ENCODE measurements at places on chromosomes 5 and 9.
A peak's percentile ranks its signal among the peaks of the same experiment; 100 is the strongest.

DNA sequence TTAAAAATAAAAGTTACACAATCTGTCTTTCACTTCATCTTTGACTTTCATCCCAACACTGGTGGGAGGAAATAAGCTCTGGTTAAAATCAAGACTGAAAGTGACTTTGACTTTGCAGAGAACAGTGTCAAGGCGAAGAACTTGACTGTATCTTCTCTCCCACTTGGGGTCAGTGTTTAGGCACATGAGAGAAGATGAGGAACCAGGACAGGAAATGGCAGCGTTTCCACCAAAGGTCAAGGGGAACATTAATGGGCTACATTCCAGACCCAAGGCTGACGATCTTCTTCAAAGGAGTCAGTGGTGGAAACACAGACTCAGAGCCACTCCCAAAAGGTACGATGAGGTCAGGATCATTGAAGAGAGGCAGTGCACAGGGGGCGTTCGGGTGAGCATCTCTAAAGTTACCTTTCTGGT, 409.5 kb downstream of the ARHGEF28 start:
- DNase-seq: peak; percentile 41

GRCh38 chr5:169765176-169765996, 128.3 kb downstream of the DOCK2 start:
- DNase-seq: no peak

DNA sequence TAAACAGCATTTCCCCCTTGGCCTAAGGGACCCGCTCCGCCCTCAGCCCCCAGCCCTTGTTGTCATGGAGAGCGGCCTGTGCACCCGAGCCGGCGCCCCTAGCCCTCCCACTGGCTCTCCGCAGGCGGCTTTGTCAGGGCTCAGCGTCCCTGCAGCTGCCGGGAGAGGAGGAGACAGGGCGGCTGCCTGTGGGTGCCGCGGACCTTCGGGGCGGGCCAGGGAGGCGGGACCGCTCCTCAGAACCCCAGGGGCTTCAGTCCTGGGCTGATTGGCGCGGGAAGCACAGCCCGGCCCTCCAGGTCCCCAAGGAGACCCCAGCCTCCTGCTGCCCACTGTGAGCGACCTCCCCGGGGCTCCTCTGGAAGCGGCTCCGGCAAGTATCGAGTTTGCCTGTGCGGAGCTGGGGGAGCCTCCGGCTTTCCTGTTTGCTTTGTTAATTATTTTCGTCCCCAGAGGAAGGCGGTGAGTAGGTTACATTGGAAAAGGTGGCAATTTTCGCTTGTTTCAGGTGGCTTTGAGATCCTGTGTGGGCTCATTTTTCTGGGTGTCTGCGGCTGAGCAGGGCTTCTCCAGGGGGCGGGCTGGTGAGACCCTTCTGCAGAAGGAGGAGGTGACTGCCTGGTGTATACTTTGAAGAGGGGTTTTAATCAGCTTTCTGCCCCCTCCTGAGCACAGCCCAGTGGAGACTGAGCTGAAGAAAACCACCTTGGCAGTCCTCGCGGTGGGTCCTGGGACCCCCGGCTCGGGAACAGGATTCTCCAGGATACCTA, at the start of gene FGD3:
Gene FGD3, plus strand, starts transcription at position 256 of the 770 bp plus-strand sequence. CDS start 28,734 bp downstream, outside the sequence.
- DNase-seq: no peak

DNA sequence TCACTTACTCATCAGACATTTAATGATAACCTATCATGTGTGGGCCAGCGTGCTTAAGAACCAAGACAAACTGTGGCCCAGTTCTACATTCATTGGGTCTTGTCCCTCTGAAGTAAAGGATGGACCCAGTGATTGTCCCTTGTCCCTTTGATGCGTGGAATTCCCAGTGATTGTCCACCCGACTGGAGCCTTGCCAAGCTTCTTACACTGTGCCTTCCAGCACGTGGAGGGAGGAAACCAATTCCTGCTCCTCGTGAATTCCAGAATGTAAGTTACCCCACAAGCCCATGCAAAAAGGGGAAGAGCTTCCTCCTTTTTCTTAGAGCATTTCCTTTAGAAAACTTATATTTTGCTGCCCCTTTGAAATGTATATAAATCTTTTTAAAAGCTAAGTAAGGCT, 7.9 kb downstream of the CKMT2 start:
- DNase-seq: no peak

- no peak for DNase-seq
Measured at GRCh38 chr5:125011419-125011818, 265.0 kb upstream of the ZNF608 start.

DNA sequence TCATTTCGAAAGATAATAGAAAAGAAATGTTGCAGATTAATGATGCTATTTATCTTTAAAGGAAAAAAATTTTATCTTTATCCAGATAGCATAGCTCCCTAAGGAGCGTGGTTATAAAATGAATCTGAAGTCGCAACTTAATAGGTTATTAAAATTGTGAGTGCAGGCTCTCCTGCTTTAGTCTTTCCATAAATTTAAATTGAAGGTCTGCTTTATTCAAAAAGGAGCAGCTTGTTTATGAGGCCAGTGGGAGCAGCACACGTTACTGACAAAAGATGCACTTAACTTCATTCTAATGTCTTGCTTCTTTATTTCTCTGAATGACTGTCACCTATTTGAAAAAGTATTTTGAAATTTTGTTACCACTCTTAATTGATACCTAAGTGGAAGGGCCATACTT, 95.0 kb downstream of the ZCCHC7 start:
- no peak for DNase-seq

GRCh38 chr5:9265441-9266287, 280.2 kb downstream of the SEMA5A start:
- DNase-seq: no peak

DNA sequence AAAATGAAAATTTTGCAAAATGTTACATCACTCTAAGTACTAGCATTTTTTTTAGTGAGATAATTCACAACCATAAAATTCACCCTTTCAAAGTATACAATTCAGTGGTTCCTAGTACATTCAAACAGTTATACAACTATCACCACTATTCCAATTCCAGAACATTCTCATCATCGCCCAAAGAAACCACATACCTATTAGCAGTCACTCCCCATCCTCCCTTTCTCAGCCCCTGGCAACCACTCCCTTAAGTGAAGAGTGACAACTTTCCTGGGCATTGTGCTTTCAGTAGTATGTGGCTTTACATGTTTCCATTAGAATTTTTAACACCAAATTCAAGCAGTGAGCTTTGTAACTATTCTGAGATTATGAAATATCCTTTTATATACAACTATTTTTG, 81.4 kb downstream of the RASEF start:
- no peak for DNase-seq

DNA sequence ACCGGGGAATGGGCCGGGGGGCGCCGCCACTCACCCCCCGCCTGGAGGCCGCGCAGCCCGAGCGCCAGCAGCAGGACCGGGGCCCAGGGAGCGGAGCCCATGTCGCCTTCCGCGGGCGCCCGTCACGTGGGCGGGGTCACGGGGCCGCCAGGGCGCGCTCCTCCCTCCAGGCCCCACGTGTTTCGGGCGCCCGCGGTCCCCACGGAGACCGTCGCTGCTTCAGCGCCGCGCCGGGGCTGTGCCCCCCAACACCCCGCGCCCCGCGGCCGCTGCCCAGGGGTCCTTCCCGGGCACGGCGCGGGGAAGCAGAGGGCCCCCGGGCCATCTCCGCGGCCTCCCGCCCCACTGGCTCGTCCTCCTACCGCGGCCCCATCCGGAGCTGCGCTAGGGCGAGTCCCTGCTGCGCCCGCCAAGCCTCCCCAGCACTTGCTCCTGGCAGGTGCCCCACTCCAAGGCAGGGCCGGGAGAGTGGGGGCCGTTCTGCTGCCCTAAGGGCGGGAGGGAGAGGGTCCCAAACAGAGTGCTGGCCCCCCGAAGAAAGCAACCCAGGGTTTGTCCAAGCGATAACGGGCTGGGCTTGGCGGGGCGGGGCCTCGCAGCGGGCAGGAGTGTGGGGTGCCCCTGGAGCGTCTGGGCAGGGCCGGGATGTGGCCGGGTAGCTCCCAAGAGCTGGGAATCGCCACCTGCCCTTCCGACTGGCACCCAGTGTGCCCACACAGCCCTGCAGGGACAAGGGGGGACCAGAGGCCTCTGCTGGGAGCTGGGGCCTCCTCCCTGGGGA, at the start of gene DPP7:
Gene DPP7, minus strand, starts transcription at position 121 of the 781 bp plus-strand sequence. Its CDS starts 20 bp downstream, at position 101.
- peak; percentile 79 for DNase-seq

DNA sequence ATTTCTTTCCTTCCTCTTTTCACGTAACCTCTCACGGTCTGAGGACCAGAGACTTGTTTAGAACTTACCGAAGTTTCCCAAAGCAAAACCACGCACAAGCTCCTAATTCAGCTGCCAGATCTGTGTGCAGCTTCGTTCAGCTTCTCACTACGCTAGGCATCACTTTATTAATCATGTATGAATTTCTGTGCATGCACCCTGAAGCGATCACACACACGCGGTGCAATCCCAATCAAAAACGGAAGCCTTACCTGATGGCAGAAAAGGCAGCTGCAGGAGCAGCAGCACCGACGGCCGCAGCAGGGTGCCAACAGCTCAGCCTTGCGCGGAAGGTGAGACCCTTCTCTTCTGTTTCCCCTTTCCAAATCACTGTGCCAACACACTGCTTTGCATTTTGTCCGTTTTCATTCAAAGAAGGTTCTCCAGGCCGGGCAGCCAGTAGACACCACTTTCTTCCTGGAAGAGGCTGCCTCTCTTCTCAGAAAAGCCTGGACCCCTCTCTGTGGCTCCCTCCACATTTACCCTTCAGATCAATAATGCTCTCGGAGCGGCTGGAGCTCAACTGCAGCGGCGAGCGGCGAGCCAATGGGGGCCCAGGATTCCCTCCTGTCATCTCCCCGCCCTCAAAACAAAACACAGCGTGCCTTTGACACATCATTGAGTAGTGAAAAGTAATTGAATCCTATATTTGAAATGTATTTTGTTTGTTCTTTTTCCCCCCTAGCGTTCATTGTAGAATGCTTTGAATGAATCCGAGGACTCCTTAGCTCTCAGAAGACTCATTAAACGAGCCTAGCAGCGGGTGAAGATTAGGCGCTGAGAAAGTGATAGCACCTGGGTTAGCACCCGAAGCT, at the start of gene CDH12:
Gene CDH12, minus strand, starts transcription at position 538 of the 854 bp plus-strand sequence.
- DNase-seq: no peak

DNA sequence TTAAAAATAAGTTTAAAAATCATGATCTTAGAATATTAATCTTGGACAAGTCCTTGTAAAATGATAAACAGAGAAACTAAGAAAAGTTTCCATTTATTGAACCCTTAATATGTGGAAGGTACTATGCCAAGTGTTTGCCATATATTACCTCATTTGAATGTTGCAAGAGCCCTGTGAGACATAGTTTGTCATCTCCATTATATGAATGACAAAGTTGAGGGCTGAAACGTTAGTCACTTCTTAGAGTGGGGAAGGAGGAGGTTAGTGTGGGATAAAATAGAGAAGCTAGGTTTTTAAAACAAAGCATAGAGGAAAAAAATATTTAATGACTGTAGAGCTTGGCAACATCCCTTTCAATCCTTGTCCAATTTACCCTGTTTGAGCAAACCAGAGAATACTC, 2.0 kb downstream of the TNC start:
- no peak for DNase-seq

- peak; percentile 70 for DNase-seq
Measured at GRCh38 chr9:89388084-89388867, 70.0 kb downstream of the SECISBP2 start.

DNA sequence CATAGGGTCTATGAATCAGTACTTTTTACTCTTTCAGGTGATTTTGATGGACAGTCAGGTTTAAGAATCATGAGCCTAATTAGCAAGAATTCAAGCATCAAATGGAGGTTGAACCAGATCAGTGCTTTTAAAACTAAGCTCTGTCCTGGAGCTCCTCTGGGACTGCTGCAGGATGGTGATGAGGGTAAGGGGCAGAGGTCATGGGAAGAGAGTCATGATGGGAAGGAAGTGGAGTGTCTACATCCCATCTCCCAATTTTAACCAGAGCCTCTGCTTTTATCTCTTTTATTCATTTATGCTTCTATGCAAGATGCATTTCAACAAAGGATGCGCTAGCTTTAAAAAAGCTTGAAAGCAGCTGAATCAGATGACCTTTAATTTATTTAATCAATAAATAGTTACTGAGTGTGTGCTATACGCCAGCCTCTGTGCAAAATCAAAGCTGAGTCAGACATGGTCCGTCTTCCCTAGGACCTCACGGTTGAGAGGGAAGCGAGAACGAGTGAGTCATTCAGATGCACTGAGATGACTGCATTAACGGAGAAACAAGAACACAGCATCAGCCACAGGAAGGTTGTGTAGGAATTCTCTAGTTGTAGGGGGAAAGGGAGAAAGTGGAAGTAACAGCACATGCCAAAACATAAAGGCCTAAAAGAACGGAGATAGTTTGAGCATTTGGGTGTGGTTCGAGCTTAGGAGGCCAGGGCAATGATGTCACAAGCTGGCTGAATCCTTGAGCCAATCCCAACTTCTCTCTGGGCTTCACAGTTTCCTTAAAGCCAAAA, 441.6 kb upstream of the BRINP1 start:
- DNase-seq: no peak

GRCh38 chr5:132266031-132266835, 8.7 kb downstream of the PDLIM4 start:
- DNase-seq: no peak

DNA sequence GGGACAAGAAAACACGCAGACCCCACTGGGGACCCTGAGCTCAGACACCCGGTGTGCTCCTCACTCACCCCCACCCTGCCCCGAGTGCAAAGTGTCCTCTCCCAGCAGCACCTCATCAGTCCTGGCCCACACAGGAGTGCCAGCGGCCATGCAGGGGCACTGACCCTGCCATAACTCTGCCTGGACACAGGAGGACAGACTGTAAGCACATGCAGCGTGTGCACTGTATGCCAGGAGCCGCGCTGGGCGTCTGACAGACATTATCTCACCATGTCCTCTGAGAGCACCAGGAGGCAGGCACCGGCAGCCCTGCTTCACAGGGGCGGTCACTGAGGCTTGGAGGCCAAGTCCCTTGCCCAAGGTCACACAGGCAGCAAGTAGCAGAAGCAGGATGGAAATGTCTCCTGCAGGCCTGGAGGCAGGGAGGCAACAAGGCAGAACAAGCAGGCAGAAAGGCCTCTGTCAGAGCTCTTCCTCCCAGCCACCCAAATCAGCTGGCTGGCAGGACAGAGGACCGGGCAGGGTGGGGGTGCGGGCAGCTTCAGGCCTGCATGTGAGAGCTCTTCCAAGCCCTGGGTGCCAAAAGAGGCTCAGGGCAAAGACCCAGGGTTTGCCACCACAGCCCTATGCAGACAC, 8.4 kb downstream of the EEIG1 start:
- DNase-seq: peak; percentile 87

- DNase-seq: no peak
Measured at GRCh38 chr5:9239626-9240025, 306.2 kb downstream of the SEMA5A start.

- DNase-seq: no peak
Measured at GRCh38 chr9:99666571-99666970, 155.1 kb upstream of the NR4A3 start.

GRCh38 chr5:168679515-168679920, 100.3 kb upstream of the PANK3 start:
- peak; percentile 56 for DNase-seq

Data from globus pallidus (tissue), 1 donor.